AG04450 (cell line): ENCODE measurements at places on chromosomes 1 and 21.

DNA sequence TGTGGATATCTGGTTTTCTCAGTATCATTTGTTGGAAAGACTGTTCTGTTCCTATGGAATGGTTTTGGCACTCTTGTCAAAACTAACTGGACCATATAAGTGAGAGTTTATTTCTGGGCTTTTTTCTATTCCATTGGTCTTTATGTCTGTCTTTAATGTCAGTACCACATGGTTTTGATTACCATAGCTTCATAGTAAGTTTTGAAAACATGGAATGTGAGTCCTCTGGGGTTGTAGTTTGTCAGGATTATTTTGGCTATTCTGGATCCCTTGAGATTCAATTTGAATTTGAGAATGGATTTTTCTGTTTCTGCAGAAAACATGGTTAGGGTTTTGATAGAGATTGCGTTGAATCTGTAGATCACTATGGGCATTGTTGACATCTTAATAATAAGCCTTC, 107.9 kb downstream of the ZFYVE9 start:
- DNase-seq = no peak

- no peak for DNase-seq
Observed at GRCh38 chr1:233327651-233328141, at the start of gene MAP3K21. Gene MAP3K21 (plus strand): TSS chr1:233327724. CDS start chr1:233328029, 305 bp downstream.

GRCh38 chr1:241627453-241628259, 12.5 kb downstream of the CHML start:
- DNase-seq = peak; percentile 46

DNA sequence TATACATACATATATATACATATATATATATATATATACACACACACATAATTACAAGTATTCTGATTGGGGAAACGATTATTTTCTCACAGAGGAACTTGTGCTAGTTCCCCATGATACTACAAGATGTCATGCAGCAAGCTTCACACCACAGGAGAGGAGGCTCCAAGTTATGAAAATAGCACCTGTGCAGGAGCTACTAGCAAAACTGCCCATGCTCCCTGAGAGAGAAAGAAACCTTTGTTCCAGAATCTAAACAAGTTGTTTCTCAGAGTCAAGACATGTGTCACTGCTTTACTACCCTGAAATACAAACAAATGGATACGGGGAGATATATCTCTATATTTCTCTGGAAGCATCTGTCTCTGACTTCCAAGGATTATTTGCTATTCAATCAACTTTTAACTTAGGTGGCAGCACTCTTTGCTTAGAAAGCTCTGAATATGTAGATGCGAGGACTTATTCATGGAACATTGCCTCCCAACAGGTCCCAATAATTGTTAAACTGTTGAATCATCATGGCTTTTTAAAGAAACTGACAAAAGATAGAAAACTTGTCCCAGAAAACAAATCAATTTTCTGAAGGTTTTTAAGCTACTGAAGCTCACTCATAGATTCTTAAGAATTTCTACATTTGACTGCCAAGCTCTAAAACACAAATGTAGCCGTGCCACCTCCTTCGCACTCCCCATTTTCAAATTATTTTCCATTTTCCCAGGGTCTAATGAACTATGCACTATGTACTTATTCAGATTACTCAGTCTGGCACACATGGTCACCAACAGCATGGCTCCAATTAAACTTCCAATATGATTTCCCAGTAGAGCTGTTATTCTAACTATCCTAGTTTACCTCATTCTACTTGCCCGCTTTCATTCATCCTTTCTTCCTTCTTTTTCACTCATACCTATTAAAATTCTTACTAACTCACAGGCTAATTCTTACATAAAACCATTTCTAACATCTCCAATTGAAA, 929.1 kb downstream of the LTN1 start:
- no peak for DNase-seq

- no peak for DNase-seq
Observed at GRCh38 chr1:30936541-30937171, 28.1 kb upstream of the SDC3 start.

- no peak for DNase-seq
Observed at GRCh38 chr21:20703112-20703767, 295.0 kb upstream of the NCAM2 start.

- no peak for DNase-seq
Observed at GRCh38 chr1:198754670-198755069, 115.8 kb downstream of the PTPRC start.

- no peak for DNase-seq
Observed at GRCh38 chr1:176111835-176112234, 95.3 kb downstream of the COP1 start.
